Kidney tubule cell (primary cell): ENCODE measurements at places on chromosomes 1 and 21.

- peak; percentile 29 for DNase-seq
Observed at GRCh38 chr1:25117233-25117823, 115.0 kb downstream of the SYF2 start.

GRCh38 chr1:87766737-87767136, 438.1 kb downstream of the LMO4 start:
- DNase-seq = peak; percentile 43

GRCh38 chr1:226632922-226633351, 84.4 kb downstream of the STUM start:
- no peak for DNase-seq

GRCh38 chr1:165351863-165352441, 4.6 kb downstream of the LMX1A start:
- no peak for DNase-seq

DNA sequence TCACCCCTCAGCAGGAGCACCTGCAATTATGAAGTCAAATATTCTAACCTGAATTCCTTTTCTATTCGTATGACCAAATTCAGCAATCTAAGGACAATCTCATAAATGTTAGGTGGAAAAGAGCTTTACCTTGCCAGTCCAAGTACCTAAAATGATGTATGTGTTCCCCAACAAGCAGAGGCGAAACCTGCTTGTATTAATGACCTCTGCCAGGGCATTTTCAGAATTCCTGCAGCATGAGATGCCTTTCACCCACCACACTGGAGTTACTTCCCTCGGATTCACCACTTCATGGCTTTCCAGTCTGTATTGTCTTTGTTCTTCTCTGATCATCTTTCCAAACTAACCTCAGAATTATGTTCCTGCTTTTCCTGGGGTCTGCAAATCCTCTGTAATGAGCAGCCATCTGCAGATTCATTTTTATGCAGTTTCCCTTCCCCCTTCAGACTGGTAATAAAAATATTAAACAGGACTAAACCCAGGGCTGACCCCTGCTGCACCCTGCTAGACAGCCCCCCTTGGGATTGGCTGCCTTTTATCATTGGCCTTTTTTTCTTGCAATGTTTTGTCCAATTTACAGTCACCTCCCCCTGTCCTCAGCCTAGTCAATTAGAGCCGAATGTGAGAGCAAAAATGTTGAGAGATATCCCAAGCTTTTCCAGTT, 26.6 kb upstream of the CASQ2 start:
- DNase-seq = peak; percentile 7

DNA sequence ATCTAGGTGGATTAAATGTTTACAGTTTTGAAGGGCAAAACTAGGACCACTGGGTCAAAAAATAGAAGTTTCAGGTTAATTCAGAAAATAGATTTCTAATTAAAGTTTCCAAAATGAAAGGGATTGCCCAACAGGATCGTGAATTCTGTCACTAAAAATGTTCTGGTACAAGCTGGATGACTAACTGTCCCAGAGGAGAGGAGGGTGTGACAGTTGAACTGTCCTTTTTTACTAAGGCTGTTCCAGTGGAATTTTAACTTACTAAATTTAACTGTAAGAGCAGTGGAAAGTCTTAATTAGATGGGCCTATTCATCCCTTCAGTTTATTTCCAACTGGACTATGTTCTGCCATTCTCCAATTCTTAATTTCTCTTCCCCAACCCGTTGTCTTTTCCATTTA, 7.2 kb downstream of the SNX7 start:
- DNase-seq = no peak

- no peak for DNase-seq
Observed at GRCh38 chr1:89844241-89844807, 23.5 kb downstream of the LRRC8D start.

DNA sequence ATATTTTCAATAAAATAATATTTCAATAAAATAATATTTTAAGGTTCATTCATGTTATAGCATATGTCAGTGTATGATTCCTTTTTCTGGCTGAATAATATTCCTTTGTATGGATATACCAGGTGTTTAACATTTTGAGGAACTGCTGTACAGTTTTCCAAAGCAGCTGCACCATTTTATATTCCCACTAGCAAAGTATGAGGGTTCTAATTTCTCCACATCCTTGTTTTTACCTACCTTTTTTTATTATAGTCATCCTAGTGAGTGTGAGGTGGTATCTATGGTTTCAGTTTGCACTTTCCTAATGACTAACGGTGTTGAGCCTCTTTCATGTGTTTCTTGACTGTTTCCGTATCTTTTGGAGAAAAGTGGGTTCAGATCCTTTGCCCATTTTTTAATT, 5.2 kb downstream of the DEGS1 start:
- no peak for DNase-seq

- no peak for DNase-seq
Observed at GRCh38 chr1:37621326-37621870, 13.3 kb downstream of the RSPO1 start.

GRCh38 chr1:37720231-37721130, 28.2 kb downstream of the CDCA8 start:
- no peak for DNase-seq

GRCh38 chr21:18058731-18059398, 185.8 kb upstream of the CHODL start:
- DNase-seq = no peak

DNA sequence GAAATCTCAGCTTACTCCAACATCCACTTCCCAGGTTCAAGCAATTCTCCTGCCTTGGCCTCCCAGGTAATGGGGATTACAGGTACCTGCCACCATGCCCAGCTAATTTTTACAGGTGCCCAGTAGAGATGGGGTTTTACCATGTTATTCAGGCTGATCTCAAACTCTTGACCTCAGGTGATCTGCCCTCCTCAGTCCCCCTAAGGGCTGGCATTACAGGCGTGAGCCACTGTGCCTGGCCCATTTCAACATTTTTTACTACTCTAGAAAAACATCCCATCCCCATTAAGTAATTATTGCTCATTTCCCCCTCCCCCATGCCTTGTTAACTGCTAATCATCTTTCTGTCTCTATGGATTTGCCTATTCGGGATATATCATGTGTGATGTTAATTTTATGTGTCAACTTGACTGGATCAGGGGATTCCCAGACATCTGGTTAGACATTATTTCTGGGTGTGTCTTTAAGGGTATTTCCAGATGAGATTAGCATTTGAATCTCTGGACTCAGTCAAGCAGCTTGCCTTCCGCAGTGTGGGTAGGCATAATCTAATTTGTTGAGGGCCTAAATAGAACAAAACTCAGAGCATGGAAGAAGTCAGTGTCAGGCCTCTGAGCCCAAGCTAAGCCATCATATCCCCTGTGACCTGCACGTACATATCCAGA, 33.0 kb upstream of the ZBTB8B start:
- DNase-seq = peak; percentile 70
